Activated naive CD8-positive, alpha-beta T cell treated with anti-CD3 and anti-CD28 coated beads, Interleukin-2, amount 10 ng/mL, durations not matched to agents 7 days and 5 days (primary cell): ENCODE measurements at places on chromosomes 5 and 9.
A peak's percentile ranks its signal among the peaks of the same experiment; 100 is the strongest.

DNA sequence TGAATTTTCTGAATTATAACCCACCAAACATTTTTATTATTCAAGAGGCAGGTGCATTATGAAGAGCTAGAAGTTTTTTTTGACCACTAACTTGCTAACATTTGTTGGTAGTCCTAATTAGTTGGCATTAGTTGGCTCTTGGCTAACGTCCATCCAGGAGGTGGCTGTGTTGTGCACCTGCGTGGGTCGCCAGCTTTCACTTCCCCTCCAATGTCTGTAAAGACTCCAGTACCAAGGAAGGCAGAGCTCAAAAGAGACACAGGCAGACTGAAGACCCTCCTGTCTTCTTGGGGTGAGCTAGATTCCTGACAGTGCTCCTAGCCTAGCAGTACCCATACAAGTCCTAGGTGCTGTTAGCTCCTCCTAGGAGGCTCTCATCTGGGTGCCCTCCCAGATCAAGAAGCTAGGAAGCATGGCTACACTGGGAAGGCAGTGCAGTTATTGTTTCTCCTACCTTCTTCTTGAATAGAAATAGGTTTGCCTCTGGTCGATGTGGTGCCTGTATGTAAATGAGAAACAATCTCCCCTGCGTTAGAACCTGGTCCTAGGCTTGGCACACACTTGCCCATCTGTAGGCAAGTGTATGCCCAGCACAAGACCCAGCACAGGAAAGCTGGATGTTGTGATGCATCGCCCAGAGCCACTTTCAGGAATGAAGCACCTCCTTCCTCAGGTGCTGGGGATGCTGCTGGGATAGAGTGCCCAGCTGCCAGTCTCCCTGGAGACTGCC lies 190.9 kb downstream of the ICE1 start:
- DNase-seq, result no peak

- DNase-seq, result no peak
Observed at GRCh38 chr9:16787724-16788123, 82.7 kb downstream of the BNC2 start.

GRCh38 chr5:112691758-112692157 lies 45.9 kb upstream of the APC start:
- DNase-seq, result no peak

DNA sequence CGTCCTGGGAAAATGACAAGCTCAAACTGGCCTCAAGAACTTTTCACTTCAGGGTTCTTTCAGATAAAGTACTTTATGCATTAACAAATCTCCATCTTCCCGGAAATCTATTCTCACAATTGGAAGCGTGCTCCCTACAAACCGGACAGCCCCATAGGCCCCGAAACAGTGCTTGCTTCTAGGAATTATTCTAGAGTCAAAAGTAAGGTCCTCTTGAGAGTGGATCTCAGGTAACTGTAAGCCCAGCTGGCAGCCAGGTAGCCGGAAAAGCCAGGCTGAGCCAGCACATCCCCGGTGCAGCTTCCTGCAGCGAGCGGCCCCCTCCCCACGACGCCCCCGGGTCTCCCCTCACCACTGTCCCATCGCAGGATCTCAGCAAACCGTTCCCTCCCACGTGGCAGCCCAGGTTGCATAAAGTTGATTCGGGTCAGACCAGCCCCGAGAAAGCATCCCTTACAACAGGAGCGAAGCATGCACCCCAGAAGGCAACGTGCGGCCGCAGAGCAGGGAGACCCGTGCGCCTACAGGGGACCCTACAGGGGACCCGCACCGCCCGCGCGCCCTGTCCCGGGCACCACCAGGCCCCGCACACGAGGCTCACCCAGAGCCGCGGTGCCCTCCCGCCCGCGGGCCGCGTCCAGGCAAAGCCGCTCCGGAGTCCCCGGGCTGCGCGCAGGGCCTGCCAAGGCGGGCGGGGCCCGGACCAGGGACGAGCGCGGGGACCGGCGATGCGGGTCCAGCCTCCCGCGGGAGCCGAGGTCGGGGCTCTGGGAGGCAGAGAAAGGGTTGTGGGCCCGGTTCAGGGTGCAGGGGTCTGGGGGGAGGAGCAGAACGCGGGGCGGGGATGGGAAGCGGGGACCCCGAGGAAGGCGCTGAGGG lies 920 bp downstream of the LPCAT1 start:
- DNase-seq, result peak; percentile 66

DNA sequence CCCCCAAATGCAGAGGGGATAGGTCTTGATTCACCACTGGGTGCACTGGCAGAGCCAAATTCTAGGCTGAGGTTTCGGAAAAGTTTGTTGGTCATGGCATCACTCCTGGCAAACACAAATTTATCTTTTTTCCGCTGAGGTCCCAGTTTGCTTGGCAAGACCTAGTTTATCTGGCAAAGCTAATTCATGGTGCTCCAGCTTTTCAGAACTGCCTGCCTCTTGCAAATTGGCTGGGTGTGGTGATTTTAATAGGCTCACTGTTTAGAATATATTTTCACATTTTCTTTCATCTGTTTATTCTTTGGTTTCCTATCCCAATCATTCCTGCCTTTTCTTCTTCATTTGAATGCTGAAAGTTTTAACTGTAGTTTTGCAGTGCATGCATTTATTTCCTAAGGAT lies 50.5 kb upstream of the MAMDC2 start:
- DNase-seq, result no peak

GRCh38 chr5:44637916-44638869 lies 170.6 kb upstream of the MRPS30 start:
- DNase-seq, result no peak

- DNase-seq, result no peak
Observed at GRCh38 chr5:88696466-88696865, 186.5 kb downstream of the MEF2C start.

GRCh38 chr5:86757824-86758223 lies 140.1 kb downstream of the COX7C start:
- no peak for DNase-seq

DNA sequence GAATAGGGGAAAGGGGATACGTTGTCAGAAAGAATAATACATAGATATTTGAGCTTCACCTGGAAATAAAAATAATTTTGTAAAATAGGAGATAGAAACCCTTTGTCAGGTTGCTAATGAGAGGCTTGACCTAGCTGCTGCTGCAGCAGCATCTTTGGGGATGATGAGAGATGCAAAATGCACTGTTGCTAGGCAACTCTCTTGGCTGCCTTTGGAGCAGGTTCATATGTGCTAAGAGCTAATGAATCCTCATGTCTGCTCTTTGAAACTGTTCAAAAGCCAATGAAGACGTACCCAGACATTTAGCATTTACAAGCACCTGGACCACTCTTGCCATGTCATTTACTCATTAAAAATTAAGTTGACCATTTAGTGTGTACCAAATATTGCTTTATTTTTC lies 121.7 kb downstream of the FOCAD start:
- no peak for DNase-seq

GRCh38 chr9:123743737-123744136 lies 186.2 kb downstream of the DENND1A start:
- no peak for DNase-seq
